Fibroblast of lung (primary cell): ENCODE measurements at places on chromosomes 2 and 18. TPM values are rescaled to one million over a fixed set of nuclear protein-coding genes. Genes with fewer than 3 reads are reported as not detected.

- no peak overlapping the region for H3K4me3 ChIP-seq
- H3K4me1 ChIP-seq, result no peaks in the 10 kb centered on the region
- DNase-seq, result no peak
- H3K36me3 ChIP-seq, result no peaks in the 10 kb centered on the region
- H3K27ac ChIP-seq, result no peak overlapping the region
Measured at GRCh38 chr2:68784188-68784587, 49.6 kb downstream of the ARHGAP25 start.

Gene SCN2A
- total RNA-seq, result 2.1 and 7.1 TPM in 2 replicates

DNA sequence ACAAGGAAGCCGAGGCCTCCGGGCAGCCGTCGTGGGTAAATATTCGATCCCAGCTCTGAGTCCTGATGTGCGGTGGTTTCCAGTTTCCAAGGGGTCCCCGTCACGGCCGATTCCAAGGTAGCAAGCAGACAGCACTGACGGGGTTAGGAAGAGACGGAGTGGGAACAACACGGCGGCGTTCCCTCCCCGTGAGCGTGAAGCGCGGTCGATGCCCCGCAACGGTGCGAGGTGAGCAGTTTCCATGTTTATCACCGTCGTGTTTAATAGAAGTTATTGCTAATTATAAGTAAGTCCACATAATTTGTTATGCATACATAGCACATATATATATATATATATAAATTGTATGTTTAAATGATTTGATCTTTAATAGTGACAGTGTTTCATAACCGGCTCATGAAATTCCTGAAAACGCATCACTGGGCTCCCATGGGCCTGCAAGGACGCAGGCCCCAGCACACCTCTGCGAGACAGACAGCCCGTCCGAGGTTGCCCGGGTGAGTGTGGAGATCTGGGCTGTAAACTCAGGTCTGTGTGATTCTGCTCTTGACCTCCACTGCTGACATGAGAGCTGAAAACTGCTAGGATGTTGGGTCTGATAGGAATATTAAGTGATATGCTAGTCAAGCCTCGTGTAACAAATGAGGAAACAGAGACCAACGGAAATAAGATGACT, 243.5 kb upstream of the SALL3 start:
- no peak overlapping the region for H3K27ac ChIP-seq
- H3K4me1 ChIP-seq, result no peaks in the 10 kb centered on the region
- H3K27me3 ChIP-seq, result no peaks in the 10 kb centered on the region
- H3K4me3 ChIP-seq, result no peak overlapping the region
- DNase-seq, result no peak

DNA sequence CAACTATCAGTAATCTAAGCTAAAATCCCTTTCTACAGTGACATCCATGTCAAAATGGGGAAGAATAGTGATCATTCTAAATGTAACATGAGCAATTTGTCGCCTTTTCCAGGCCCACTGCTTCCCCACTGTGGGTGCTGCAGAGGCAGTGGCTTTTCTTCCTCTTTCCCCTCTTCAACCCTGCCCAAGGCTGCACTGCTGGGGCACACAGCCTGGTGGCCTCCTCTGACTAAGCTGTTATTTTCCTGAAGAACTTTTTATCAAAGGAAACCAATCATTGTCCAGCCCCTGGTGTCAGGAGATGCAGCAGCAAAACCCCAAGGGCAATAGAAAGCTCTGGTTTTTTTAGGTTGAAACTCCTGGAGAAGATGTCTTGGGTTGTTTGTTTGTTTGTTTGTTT, 117.6 kb upstream of the KLF7 start:
- H3K27ac ChIP-seq, result no peak overlapping the region
- H3K4me1 ChIP-seq, result no peaks in the 10 kb centered on the region
- no peak overlapping the region for H3K4me3 ChIP-seq
- H3K36me3 ChIP-seq, result no peaks in the 10 kb centered on the region
- DNase-seq, result no peak

GRCh38 chr2:160993654-160994061, 166.6 kb upstream of the TANK start:
- no peak overlapping the region for H3K27ac ChIP-seq
- peaks cover 3% of the 10 kb centered on the region for H3K4me1 ChIP-seq
- H3K4me3 ChIP-seq, result no peak overlapping the region
- H3K36me3 ChIP-seq, result no peaks in the 10 kb centered on the region
- no peaks in the 10 kb centered on the region for H3K27me3 ChIP-seq
- DNase-seq, result no peak

DNA sequence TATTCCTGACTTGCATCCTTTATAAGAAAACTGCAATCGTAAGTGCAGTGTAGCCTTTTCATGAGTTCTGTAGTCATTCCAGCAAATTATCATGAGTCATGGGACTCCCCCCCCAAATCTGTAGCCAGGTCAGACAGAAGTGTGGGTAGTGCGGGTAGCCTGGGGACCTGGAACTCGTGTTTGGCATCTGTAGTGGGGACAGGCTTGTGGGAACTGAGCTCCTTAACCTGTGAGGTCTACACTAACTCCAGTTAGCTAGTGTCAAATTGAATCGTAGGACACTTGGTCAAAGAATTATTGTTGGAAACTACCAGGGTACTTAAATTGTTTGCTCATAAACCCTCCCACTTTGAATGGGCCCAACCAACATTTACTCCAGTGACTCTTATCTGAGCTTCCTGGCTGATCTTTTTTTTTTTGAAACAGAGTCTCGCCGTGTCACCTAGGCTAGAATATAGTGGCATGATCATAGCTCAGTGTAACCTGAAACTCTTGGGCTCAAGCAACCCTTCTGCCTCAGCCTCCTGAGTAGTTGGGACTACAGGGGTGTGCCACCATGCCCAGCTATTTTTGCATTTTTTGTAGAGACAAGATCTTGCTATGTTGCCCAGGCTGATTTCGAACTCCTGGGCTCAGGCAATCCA, 12.4 kb downstream of the PFN4 start:
- H3K27ac ChIP-seq, result no peak overlapping the region
- H3K36me3 ChIP-seq, result no peaks in the 10 kb centered on the region
- no peaks in the 10 kb centered on the region for H3K27me3 ChIP-seq

Gene POTEF
- total RNA-seq, result not detected in 2 replicates

- peak; percentile 99 for DNase-seq
- no peaks in the 10 kb centered on the region for H3K27me3 ChIP-seq
- no peak overlapping the region for H3K27ac ChIP-seq
Measured at GRCh38 chr18:36372903-36373311, 75.4 kb downstream of the FHOD3 start.

Gene TMEM163
- total RNA-seq, result under 0.01 TPM in 1 of 2 replicates, not detected in the other

GRCh38 chr2:236052926-236053821, 115.0 kb downstream of the GBX2 start:
- H3K27ac ChIP-seq, result no peak overlapping the region
- no peak for DNase-seq
- no peaks in the 10 kb centered on the region for H3K36me3 ChIP-seq
- H3K4me1 ChIP-seq, result no peaks in the 10 kb centered on the region
- no peaks in the 10 kb centered on the region for H3K27me3 ChIP-seq

DNA sequence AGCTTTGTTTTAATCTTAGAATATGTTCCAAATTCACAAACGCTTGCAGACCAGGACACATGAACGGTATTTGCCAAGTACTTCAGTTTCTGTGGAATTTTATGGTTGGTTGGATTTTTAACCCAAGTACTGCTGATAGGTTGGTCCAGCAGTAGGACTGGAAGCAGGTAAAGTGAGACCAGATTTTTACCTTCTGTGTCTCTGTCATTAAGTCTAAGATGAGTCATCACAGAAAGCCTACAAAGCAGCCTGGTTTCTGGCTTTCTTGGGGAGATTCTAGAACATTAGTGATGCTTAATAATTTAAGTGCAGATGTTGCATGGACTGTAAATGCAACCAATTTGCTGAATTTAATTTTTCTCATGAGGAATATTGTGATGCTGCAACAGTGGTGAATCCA, 100.5 kb downstream of the SCG2 start:
- no peaks in the 10 kb centered on the region for H3K4me1 ChIP-seq
- DNase-seq, result no peak
- H3K4me3 ChIP-seq, result no peak overlapping the region
- H3K36me3 ChIP-seq, result no peaks in the 10 kb centered on the region

GRCh38 chr2:200247494-200247893, 59.0 kb upstream of the SPATS2L start:
- no peak overlapping the region for H3K27ac ChIP-seq
- H3K27me3 ChIP-seq, result no peaks in the 10 kb centered on the region
- H3K4me1 ChIP-seq, result peaks cover 4% of the 10 kb centered on the region
- peak; percentile 69 for DNase-seq
- no peak overlapping the region for H3K4me3 ChIP-seq

DNA sequence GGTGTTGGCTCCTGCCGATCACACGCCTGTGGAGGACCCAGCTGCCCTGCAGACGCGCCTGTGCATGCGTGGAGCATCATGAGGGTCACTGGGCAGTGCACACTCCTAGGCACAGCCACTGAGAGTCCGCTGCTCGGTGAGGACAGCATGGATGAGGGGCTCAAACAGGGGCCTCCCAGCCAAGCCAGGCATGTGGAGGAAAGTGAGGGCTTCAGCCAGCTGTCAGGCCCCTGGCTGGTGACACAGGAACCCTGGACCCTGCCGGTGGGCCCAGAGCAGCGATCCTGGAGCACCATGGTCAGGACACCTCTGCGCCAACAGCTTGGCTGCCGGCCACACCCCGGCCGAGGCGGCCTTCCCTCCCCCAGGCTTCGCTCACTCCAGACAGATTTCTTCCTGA, 171.2 kb downstream of the RTP5 start:
- DNase-seq, result no peak
- no peaks in the 10 kb centered on the region for H3K36me3 ChIP-seq
- H3K4me1 ChIP-seq, result no peaks in the 10 kb centered on the region
- no peak overlapping the region for H3K27ac ChIP-seq
- H3K4me3 ChIP-seq, result no peak overlapping the region

GRCh38 chr2:65057391-65058052, 1.3 kb downstream of the CEP68 start:
- peak overlapping the region; percentile 69 for H3K4me3 ChIP-seq
- peaks cover 5% of the 10 kb centered on the region for H3K4me1 ChIP-seq
- peak; percentile 66 for DNase-seq
- H3K27ac ChIP-seq, result peak overlapping the region; percentile 24
- no peaks in the 10 kb centered on the region for H3K36me3 ChIP-seq

Gene ATP6V1B1
- total RNA-seq, result 0.77 and 2.1 TPM in 2 replicates

Gene SPEG
- 13.1 and 20.1 TPM in 2 replicates for total RNA-seq

GRCh38 chr2:119008108-119008507, 66.1 kb downstream of the MARCO start:
- H3K4me3 ChIP-seq, result no peak overlapping the region
- H3K27ac ChIP-seq, result no peak overlapping the region
- H3K36me3 ChIP-seq, result no peaks in the 10 kb centered on the region
- DNase-seq, result no peak

Gene CABYR
- 5.6 and 14.0 TPM in 2 replicates for total RNA-seq

DNA sequence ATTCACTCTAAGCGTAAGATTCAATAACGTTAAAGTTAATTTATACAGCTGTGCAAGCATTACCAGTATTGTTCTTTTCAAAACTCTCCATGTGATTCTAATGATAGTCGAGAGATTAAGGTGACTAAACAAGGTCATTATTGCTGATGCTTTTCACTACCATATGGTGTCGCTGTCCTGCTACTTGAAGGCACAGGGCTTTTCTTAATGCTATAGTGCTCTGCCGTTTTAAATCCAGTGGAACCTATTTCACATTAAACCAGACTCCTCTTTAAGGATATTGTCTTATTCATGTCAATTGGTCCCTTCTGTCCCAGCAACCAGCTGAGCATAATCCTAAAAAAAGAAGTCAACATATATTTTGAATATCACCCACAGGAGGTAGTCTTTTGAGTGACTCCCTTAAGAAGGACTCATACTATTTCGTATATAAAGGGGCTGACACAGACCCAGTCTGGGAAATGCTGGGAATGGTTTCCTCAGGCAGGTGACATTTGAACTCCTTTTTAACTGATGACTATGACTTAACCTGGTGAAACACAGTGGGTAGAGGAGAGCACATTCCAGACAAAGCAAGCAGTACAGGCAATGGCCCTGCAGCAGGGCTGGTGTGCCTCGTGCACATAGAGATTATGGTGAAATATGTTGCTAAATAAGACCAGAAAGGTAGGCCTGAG, 53.9 kb upstream of the CYTIP start:
- no peak overlapping the region for H3K27ac ChIP-seq
- no peak overlapping the region for H3K4me3 ChIP-seq
- no peaks in the 10 kb centered on the region for H3K27me3 ChIP-seq
- peak; percentile 45 for DNase-seq

DNA sequence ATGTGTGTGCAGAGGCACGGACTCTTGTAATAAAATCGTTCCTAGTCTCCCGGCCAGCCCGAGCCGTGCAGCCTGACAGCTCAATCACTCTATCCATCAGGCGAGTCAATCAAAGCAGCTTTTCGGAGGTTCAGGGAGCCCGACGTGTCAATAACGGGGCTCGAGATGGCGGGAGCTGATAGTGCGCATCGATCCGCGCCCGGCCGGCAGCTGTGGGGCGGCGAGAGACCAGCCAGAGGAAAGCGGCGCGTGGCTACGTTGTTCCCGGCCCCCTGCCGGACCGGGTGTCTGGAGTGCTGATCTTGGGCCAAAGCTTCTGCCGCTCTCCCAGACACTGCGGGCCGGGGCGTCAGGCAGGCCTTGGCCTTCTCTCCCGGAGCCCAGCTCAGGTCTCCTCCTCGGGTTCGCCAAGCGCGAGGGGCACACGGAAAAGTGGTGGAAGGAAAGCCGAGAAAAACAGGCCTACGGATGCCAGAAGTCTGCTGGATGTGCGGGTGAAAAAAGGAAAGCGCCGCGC, 2.4 kb downstream of the EN1 start:
- H3K4me1 ChIP-seq, result no peaks in the 10 kb centered on the region
- peaks cover 80% of the 10 kb centered on the region for H3K27me3 ChIP-seq
- no peak for DNase-seq
- H3K27ac ChIP-seq, result no peak overlapping the region

Gene ANKRD62
- not detected in 2 replicates for total RNA-seq

DNA sequence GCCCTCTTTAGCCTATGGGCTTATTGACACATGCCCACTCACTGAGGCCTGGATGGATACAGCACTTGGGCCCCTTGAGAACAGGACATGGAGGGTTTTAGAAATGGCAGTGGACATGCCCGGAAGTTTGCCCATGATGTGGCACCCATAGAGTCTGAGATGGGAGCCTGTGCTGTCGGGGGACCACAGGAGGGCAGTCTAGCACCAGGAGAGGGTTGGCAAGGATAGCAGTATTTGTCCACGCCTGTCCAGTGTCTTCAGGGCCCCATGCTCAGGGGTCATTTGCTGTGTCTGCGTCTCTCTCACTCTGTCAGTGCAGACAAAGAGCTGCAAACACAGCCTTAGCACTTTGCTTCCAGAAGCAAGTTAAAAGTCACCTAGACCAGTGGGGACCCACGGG, 48.7 kb downstream of the IL1RL2 start:
- H3K4me3 ChIP-seq, result no peak overlapping the region
- DNase-seq, result no peak
- H3K27ac ChIP-seq, result no peak overlapping the region
- no peaks in the 10 kb centered on the region for H3K27me3 ChIP-seq
- H3K4me1 ChIP-seq, result peaks cover 2% of the 10 kb centered on the region

- peak; percentile 11 for DNase-seq
- no peak overlapping the region for H3K27ac ChIP-seq
- H3K36me3 ChIP-seq, result no peaks in the 10 kb centered on the region
- H3K4me3 ChIP-seq, result no peak overlapping the region
Measured at GRCh38 chr2:110807522-110807921, 75.1 kb downstream of the ACOXL start.
